ENCODE measurements at places on chromosomes 12 and 14. TPM values are rescaled to one million over a fixed set of nuclear protein-coding genes. Genes with fewer than 3 reads are reported as not detected.

COCH gene
- total RNA-seq: 2.3 TPM

BRF1 gene
- 59.5 TPM for total RNA-seq

LRRC10 gene
- not detected for total RNA-seq

KRT73 gene
- not detected for total RNA-seq

PMCH gene
- not detected for total RNA-seq

GLI1 gene
- 13.4 TPM for total RNA-seq

MUCL1 gene
- not detected for total RNA-seq

CLEC6A gene
- total RNA-seq: 0.12 TPM

TPH2 gene
- not detected for total RNA-seq

SOX5 gene
- total RNA-seq: 25.2 TPM

OVCH1 gene
- total RNA-seq: 0.41 TPM

FBLN5 gene
- 153 TPM for total RNA-seq

All from metanephros (tissue), 2 donors.